ENCODE measurements at places on chromosomes 6 and 20.

- DNase-seq = no peak
Measured at GRCh38 chr6:43699564-43700186, 12.1 kb upstream of the MRPS18A start.

DNA sequence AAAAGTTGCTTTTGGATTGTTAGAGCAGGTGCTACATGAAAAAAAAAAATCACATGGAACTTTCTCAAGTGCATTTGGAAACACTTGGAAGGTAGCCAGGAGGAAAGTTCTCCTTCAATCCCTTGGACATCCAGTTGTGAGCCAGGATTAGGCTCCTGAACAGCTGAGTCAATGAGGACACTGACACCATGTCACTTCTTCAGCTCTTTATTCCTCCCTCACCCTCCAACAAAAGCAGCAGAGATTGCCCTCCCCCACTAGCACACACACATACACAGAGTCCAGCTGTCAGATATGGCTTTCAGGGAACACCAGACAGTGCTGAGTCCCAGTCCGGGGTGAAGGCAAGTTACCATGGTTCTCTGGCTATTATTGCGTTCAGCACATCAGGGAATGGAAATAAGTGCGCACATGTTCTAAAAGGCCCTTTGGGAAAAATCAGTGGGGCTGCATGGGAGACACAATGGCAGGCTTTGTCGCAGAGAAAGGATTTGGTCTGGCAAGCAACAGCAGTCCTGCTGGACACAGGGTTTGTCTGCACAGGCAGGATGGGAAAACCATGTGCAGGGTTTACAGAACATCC, 124.7 kb upstream of the MARCKS start:
- no peak for DNase-seq

GRCh38 chr6:153263489-153263888, 132.4 kb upstream of the RGS17 start:
- DNase-seq = no peak

DNA sequence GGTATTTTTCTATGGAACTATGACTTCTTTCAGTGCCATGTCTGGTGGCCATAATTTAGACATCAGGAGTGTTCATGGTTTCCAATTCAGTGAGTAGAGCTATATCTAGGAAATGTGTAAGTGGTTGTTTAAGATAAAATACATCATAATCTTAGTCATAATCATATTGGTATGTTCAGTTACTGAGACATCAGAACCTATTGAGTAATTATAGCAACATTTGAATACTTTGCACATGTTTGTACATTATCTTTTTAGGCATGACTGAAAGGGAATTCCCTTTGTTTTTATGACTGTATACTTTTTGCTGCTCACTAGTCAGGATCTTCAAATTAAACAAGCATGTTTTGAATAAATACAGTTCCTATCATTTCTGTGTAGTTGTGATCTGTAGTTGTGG, 64.0 kb downstream of the STXBP5 start:
- no peak for DNase-seq

DNA sequence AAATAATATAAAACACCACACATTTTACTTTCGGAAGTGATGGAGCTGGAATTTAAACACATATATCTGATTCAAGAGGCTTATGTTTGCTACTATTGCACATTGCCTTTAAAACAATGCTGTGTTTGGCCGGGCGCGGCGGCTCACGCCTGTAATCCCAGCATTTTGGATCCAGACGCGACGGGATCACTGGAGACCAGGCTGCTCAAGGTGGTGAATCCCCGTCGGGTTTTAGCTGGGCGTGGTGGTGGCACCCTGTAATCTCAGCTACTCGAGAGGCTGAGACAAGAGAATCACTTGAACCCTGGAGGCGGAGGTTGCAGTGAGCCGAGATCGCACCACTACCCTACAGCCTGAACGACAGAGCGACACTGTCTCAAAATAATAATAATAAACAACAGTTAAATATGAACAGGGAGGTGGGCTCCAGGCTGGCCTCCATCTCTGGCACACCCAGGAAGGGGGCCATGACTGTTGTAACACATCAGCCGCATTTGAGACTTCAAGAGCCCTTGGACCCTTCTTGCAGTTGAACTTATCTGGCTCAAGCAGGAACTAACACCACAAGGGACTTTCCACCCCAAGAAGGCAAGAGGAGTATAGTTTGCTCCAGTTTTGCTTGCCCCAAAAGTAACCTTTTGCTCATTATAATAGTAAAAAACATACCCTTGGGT, 127.1 kb upstream of the ZNF184 start:
- DNase-seq = no peak

DNA sequence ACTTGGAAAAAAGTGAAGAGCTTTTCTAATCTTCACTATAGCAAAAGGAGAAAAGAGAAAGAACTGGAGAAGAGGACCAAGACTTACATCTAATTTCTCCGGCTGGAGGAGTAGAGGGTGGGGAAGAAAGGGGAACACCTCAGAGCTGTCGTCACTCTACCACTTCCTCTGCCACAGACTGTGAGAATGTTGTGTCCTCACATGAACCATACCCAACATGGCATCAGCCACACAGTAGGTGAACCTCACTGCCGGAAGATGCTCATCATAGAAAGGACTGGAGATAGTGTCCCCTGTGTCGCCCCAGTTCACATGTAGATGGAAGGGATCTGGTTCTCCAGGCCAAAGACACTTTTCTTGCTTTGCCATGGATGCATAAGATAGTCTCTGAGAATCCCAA, 604.4 kb upstream of the NOX3 start:
- DNase-seq = no peak

- DNase-seq = no peak
Measured at GRCh38 chr6:57064809-57065208, 18.3 kb downstream of the KIAA1586 start.

DNA sequence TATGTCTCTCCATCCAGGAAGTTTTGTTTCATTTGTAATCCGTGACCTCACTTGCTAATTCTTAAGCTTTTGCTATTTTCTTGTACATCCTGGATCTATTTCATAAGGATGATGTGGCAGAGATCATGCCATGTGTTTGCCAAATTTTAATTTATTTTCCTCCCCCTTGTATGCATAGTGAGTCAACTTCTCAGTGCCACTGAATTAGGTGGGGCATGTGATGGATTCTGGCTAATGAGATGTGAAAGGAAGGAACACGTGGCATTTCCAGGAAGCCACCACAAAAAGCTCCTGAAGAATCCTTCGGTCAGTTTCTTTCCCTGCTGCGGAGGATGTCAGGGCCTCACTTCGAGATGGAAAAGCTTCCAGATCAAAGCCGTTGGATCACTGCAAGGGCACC, 86.2 kb upstream of the PRL start:
- no peak for DNase-seq

GRCh38 chr6:99241905-99242534, 107.5 kb downstream of the FAXC start:
- DNase-seq = peak; percentile 31

DNA sequence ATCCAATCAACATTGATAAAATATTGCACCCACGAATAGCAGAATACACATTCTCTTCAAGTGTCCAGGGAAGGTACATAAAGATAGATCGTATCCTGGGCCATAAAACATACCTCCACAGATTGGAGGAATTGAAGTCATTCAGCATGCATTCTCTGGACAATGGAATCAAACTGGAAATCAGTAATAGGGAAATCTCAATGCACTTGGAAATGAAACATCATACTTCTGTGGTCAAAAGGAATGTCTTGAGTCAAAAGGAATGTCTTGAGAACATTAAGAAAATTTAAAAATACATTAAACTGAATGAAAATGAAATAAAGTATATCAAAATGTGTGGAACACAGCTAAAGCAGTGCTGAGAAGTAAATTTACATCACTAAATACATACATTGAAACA, 138.8 kb downstream of the TFAP2A start:
- DNase-seq = peak; percentile 58

GRCh38 chr6:122799916-122800686, 11.0 kb downstream of the SMPDL3A start:
- DNase-seq = no peak

- DNase-seq = no peak
Measured at GRCh38 chr6:146878168-146878951, 279.6 kb downstream of the ADGB start.

- DNase-seq = no peak
Measured at GRCh38 chr6:166555086-166555485, 31.4 kb downstream of the RAMACL start.

- peak; percentile 59 for DNase-seq
Measured at GRCh38 chr6:83884523-83884922, 25.0 kb downstream of the CYB5R4 start.

GRCh38 chr6:107612762-107613415, 123.0 kb downstream of the SOBP start:
- no peak for DNase-seq

- DNase-seq = peak; percentile 14
Measured at GRCh38 chr6:142152746-142153145, 5.7 kb downstream of the VTA1 start.

GRCh38 chr20:61451953-61452352, 199.9 kb downstream of the CDH4 start:
- no peak for DNase-seq

DNA sequence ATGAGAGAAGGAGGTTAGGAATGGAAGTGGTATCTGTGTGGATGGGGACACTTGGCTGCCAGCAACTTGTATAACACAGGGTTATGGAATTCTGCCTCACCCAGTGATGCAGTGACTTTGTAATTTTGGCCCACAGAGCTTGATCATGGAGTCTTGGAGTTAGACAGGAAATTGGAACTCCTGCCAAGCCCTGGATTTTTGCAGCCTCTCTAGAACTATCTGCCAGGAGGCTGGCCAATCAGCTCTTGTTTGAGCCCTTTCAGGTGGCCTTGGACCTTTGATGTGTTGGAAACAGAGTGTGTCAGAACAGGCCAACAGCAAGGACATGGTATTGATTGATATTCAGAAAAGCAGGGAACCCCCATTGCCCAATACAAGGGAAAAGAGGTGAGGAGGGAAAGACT, 157.7 kb upstream of the GGTLC1 start:
- DNase-seq = peak; percentile 15

- peak; percentile 50 for DNase-seq
Measured at GRCh38 chr20:4444404-4444803, 277.3 kb upstream of the PRND start.

- DNase-seq = no peak
Measured at GRCh38 chr20:60233018-60233630, 274.9 kb downstream of the CDH26 start.

- DNase-seq = peak; percentile 59
Measured at GRCh38 chr20:50758469-50758868, 27.1 kb downstream of the PARD6B start.

- no peak for DNase-seq
Measured at GRCh38 chr6:6006428-6007365, at the start of gene NRN1. TSS of gene NRN1 (minus strand) at chr6:6006925. CDS start at chr6:6006749, 176 bp downstream.

GRCh38 chr6:33147807-33148666, 44.2 kb downstream of the COL11A2 start:
- DNase-seq = peak; percentile 58

- no peak for DNase-seq
Measured at GRCh38 chr20:13318871-13319521, 97.9 kb downstream of the ISM1 start.

DNA sequence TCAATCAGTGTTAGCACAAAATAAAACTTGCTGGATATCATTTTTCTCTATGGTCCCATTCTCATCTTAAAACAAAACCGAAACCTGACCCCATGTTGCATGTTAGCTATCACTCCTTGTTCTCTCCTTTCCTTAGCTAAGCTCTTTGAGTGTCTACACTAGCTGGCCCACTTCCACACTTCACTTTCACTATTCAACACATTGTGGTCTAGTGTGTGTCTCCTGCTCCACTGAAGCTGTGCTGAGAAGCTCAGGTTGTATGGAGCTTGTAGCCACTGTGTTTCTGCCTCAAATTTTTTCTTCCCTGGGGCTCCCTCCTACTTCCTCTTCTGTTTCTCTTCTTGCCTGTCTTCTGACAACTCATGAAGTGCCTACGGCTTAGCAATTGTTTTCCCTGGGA, 223.0 kb downstream of the NKAIN2 start:
- DNase-seq = no peak

DNA sequence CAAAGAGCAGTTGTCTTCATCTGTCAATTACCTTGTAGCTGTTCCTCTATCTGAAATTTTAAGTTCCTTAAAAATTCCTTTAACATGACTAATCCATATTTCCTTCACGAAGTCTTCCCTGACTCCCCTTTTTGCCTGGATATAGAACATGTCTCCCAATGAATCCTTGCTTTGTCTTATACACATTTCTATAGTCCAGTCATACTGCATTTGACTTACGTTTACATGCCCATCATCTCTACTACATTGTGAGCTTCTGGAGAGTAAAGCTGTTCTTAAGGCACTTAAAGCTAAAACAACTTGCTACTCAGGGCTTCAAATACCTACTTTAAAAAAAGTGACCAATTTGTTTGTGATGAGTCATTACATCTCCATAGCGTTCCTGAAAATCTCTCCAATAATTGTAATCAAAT, 4.9 kb downstream of the REV3L start:
- peak; percentile 43 for DNase-seq

Data from kidney glomerular epithelial cell (primary cell).